GM18507 (cell line): ENCODE measurements at places on chromosomes 11 and 22.

DNA sequence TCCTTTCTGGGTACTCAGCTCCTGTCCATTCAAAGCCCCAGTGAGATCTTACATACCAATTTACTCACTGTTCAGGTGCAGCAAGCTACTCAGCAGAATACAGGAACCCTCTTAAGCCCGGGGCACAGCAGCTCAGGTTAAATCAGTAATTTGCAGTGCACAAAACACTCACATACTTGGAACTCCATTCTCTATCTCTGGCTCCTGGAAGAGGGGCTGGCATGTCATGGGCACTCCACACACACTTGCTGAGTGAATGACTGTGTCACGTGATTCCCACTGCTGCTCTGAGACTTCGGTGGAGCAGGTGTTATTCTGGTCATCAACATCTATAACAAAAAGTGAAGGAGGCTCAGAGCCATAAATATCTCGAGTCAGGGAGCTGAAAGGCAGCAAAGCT lies 157.3 kb upstream of the BDNF start:
- DNase-seq = no peak

DNA sequence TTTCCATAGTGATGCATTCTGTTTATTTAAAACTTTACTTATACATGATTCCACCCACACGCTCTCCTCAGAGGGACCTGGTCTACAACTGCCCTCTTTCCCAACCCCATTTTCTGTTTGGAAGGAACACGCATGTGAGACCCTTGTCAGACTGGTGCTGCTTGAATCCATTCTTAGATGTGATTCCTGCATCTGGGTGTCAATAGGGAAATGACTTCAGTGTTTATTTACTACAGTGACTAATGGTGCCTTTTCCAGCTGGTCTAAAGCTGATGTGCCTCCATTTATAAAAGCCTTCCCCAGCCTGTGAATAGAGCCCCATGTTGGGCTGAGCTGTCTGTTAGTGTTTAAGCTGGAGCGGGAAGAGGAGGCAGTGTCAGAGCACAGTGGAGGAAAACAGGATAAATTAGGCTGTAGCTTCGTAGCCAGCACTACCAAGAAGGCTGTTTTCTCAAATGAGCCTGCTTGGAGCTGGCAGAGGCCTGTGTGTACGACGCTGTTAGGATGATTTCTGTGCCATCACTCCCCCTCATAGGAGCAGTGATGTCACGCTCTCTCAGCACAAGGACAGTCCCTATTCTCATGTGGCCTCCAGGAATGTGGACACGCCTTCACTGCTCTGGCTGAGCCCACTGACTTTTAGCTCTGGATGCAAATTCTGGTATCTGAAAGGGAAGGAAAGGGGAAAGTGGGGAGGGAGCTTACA lies 18.9 kb upstream of the C11orf96 start:
- DNase-seq = no peak

- DNase-seq = no peak
Measured at GRCh38 chr11:126499131-126499752, 143.8 kb downstream of the ST3GAL4 start.

DNA sequence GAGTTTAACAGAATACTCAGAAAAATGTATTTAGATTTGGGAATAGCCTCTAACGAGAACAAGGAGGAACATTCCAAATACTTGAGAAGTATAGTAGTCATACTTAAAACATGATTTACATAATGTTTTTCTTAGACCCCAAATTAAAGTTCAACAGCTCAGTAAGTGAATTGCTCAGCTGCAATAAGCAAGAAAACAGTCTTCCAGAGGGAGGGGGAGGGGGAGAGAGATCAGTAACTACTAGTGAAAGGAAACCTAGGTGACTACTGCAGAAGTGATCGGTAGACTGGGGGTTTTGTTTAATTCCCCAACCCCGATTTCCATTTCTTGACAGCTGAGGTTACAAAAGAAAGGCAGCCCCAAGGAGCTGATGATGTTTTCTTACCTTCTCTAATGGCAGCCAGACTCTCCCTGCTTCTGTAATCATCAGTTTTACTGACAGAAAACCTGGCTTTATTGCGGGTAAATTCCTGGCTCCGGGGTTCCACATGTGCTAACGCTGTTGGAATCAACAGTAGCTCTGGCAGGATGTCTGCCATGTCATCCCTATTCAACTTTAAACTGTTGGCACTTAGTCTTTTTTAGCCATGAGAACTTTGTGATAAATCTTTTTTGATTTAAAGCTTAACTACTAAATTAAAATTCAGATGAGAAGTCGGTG lies 82.4 kb upstream of the BIRC3 start:
- no peak for DNase-seq

DNA sequence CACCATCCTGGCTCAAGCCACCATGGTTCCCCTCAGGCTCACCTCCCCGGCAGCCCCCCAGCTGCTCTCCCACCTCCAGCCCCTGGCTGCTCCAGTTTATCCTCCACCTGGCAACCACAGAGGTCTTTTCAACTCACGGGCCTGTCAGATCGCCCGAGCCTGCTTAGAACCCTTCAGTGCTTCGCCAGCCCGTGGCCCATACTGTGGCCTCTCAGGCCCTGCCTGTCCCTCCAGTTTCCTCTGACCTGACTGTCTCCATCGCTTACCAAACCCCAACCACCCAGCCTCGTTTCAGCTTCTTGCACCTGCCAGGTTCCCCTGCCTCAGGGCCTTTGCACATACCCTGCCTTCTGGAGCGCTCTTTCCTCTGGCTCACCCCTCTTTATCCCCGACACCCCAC lies 6.9 kb downstream of the KCNC1 start:
- no peak for DNase-seq

DNA sequence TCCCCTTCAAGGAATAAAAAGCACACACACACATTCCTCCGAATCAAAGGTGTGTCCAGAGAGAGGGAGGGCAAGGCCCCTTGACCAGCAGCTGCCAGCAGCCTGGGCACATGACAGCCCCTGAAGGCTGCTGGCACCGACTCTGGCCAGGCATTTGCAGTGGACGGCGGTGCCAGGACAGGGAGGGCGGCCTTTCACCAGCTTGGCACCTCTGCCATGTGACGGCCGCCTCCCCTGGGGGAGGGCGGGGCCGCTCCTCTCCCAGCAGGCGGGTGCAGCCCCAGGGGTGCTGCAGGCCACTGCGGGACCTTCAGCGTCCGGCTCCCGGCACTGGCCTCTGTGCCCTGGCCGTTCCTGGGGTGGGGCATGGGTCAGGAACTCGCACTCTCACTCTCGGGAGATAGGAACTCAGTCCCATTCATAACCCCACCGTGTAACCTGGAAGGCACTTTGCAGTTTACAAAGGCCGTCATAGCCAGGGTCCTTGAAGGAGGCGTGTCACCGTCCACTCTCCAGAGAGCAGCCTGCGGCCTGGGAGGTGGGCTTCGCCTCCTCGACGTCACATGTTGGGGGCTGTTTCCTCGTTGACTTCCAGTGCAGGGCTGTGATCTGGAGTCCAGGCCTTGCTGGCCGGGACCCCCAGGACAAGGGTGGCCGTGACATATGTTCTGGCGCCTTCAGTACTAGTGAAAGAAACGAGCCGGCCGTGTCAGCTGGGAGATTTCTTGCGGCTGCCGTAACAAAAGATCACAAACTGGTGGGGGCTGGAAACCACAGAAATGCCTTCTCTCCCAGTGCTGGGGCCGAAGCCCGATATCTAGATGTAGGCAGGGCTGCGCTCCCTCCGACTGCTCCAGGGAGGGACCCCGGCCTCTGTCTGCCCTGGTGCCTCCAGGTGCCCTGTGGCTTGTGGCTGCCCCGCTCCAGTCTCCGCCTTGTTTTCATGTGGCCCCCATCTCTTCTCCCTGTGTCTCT lies 39.9 kb upstream of the SMIM38 start:
- no peak for DNase-seq

DNA sequence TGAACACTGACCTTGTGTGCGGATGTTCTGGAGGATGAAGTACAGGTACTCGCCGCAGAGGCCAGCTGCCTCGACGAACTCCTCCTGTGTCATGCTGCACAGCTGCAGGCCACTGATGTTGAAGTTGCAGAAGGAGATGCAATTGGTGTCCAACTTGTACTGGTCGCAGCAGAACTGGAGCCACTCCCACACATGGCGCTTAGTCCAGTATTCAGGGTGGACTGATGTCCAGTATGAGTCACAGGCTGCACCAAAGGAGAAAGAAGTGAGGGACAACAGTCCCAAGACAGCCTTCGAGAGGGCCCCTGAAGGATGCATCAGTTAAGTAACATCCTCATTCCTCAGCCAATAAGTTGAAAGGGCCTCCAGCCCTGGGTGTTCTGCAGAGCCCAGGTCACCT lies 20.1 kb downstream of the ELF5 start:
- no peak for DNase-seq

GRCh38 chr11:86016451-86016850 lies 52.4 kb downstream of the PICALM start:
- DNase-seq = no peak

GRCh38 chr22:28759861-28760560 lies 12.5 kb upstream of the CCDC117 start:
- no peak for DNase-seq

GRCh38 chr22:37926771-37927636 lies 20.9 kb downstream of the MICALL1 start:
- no peak for DNase-seq

DNA sequence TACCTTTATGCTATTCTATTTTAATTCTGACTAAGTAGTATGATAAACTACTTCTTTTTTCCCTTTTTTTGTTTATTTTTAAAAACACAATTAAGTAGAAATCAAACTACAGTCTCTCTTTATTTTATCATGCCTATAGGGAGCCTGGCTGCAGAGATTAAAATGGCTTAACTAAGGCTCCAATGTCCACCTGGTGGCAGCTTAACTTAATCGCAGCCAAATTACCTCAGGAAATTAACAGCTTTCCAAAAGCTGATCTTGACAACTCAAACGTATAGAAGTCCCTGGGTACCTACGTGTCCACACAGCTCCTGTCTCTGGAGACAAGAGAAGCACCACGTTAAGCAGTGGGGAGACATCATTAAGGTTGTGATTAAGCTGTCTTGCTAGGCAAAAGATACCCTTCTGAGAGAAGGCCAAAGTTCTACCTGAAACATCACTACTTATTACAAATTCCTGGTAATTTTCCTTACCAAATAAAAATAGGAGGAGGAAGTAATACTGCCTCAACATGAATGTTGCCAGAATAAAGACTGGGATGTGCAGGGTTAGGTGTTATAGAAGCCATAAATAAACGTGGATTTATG lies 63.2 kb upstream of the SNX19 start:
- no peak for DNase-seq

DNA sequence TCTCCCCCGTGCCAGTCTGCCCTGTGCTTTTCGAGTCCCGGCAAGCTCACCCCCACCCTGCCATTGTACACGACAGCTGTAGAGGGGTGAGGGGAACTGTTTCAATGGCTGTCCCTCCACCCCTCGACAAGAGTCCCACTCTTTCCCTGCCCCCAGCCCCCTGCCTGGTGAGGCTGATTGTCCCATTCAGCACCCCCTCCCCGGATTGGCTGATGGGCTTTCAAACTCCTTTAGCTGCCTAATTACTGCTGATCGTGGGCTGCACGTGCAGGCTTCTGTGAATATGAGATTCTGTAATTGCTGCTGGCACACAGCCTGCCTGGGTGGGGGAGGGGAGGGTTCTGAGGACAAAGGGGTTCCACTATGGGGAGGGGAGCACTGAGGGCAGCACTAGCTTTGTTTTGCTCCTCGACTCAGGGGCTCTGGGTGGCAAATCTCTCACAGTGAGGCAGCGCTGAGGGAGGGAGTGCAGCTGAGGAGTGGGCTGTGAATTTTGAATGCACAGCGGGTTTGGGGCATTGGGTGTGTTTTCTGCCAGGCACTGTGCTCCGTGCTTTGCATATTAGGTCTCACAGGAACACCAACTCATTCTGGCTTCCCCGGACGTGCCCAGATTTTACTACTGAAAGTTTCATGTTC lies 42.6 kb upstream of the ACCSL start:
- no peak for DNase-seq

- DNase-seq = no peak
Measured at GRCh38 chr11:79092791-79093353, 348.0 kb downstream of the TENM4 start.

- DNase-seq = no peak
Measured at GRCh38 chr22:20061481-20061861, 18.6 kb upstream of the DGCR8 start.

- DNase-seq = no peak
Measured at GRCh38 chr11:91641153-91641552, 583.5 kb upstream of the FAT3 start.

DNA sequence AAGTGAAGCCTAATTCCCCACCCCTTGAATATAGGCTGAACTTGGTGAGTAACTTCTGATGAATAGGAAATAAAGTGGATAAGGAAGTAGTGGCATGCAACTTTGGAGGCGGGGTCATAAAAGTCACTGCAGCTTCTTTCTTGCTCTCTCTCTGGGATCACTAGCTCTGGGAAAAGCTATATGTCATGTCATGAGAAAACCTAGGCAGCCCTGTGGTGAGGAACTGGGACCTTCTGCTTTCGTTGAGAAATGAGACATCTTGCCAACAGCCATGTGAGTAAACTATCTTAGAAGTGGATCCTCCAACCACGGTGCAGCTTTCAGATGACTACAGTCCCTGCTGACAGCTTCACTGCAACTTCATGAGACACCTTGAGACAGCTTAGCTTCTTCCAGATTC lies 15.7 kb downstream of the ZNF214 start:
- DNase-seq = no peak

DNA sequence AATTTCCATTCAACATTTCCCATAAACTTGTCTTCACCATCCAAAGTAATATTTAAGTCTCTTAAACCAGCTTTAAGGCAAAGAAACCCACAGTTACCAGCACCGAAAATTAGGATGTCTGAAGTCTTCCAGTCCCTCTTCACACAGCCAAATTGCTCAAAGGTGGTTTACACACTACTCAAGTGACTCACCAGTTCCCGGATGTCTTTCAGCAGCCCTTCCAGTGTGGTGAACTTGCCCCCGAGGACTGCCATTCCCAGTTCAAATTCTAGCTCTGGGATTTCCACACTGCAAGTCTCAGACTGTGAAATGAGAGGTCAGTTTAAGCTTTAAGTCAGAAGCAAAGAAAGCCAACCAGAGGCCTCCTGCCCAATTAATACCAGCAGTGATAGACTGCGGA lies 5.1 kb downstream of the ZPR1 start:
- no peak for DNase-seq

DNA sequence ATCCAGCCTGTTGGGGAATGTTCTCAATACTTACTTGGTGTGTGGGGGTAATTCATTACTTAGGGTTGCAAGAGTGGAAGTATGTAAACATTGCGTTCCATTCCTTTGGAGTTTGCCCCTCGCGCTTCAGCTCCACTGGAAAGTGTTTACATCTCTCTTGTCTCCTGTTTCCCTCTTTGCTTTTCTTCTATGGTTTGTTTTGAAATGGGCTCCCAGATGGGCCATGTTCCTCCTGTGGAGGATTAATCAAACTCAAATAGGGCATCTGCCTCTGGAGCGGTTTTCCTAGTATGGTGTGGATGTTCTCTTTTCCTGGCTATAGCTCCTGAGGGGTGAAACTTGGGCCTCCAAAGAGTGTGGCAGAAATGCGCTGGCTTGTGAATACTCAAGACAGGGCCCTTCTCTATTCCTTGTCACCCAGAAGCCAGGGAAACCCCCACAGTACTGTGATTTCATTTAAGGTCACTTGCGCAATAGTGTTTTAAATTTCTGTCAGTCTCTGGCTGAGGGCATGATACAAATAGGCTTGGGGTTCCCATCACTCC lies 51.9 kb downstream of the CD44 start:
- DNase-seq = no peak
